ENCODE measurements at places on chromosomes 7 and 10.

- DNase-seq: no peak
Observed at GRCh38 chr7:121160150-121161008, 168.4 kb upstream of the WNT16 start.

GRCh38 chr7:7251742-7252141, 69.4 kb downstream of the C1GALT1 start:
- DNase-seq: no peak

DNA sequence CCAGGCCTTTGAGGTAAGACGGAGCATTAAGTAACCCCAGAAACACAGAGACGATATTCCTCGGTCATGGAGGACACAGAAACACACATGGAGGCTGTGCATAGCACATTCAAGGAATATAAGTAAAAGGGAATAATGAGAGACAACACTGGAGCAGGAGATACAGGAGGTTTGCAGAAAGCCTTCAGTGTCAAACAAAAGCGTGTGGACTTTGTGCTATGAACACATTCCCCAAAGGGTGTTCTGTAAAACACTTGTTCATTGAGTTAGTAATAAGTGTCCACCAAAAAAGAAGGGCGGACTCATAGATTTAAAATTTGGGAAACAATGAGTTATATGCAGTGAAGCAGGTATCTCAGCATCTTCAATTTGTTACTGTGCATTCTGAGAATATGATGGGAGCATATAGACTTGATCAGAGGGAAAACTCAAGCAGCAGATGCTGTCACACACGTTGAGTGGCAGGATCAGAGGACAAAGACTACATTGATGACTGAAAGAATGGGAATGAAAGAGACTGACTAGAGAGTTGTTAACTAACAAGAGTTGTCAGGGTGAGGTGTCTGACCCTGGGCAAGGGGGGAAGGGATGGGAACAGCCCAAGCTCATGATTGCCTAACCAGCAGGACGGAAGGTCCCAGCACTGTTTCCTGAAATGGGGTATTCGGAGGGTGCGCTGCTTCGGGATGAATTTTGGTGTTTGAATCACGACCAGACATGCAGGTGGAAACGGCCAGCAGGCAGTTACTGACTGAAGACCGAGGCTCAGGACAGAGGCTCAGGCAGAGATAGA, 85.2 kb upstream of the VIPR2 start:
- DNase-seq: no peak

DNA sequence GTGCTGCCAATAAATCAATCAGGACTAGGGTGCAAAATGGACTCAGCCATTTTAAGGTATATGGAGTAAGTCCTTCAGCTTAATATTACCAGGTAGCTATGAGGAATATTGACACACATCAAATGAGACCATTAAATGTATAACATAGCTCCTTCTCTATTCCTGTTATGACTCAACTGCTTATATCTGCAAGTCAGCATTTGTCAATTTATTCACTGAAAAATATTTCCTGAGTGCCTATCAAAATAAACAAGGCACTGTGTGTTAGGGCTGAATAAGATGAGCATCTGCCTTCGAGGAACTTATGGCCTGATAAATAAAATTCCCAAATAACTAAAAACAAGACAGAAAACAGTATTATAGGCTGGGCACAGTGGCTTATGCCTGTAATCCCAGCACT, 113.8 kb downstream of the CDK6 start:
- no peak for DNase-seq

- DNase-seq: no peak
Observed at GRCh38 chr7:1289666-1290025, 57.0 kb downstream of the UNCX start.

- no peak for DNase-seq
Observed at GRCh38 chr10:63624701-63625100, 103.5 kb downstream of the REEP3 start.

- no peak for DNase-seq
Observed at GRCh38 chr7:43650457-43651052, 67.6 kb downstream of the STK17A start.

GRCh38 chr7:73690646-73691045, 7.2 kb downstream of the BUD23 start:
- DNase-seq: no peak
